ENCODE measurements at places on chromosomes 6 and 20.

- no peak for DNase-seq
Measured at GRCh38 chr6:108164543-108164814, 1.3 kb upstream of the NR2E1 start.

DNA sequence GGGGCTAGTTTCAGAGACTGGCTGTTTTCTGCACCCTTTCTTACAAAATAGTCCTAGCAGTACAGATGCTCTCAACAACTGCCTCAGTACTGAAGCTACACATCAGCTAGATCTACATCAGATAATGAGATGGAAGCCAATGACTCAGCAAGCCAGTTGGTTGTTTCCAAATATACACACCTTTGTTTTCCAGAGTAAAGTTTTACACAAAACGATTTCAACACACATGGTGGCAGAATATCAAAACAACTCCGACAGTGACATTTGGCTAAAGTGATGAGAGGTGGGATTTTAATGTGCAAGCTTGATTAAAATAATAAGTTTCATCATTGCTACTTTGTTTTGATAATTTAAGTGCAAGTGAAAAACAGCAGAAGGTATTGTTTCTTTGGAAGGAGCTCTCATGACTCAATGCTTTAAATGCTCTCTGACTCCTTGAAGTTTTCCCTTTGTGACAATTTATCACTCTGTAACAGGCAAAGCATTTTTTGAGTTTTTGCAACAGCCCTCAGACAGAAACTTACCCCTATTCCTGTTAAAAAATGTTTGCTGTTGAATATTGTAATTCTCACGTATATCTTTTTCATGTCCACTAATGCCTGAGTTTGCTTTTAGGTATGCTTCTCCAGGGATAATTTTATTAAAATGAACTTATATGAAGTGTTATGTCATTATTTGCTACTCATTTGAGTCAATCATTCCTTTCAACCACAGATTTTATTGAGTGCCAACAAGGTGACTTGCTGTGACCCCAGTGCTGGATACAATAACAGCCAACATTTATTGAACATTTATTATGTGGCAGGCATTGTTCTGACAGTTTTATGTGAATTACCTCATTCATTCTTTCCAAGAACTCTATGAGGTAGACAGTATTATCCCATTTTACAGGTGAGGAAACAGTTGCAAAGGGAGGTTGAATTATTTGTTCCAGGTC lies 882.0 kb downstream of the TFAP2A start:
- no peak for DNase-seq

DNA sequence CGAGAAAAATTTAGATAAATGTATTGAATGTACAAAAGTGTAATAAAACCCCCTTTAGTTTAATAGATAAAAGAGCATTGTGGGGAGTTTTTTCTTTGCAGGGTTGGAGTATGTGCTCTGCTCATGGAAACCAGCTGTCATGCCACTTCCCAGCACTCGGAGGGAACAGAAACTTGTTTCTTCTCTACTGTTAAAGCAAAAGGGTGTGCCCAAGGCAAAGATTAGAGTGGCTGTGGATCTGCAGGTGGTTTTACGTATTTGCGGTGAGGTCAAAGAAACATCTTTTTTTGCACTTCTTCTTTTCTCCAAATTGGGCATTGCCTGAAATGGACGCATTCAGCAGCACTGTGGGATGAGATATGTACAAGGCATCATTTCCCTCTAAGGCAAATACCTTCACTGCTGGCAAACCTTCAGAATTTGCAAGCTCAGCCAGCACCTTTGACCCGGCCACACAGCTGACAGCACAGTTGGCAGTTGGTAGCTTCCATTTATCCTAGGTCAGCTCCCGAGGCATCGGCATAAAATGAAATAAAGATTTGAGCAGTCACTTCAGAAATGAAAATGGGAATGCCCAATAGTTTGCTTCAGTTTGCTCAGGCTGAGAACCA lies 178.4 kb upstream of the EYA4 start:
- DNase-seq: no peak

GRCh38 chr6:19312241-19312978 lies 524.8 kb upstream of the ID4 start:
- DNase-seq: no peak

GRCh38 chr20:13255356-13255755 lies 34.3 kb downstream of the ISM1 start:
- no peak for DNase-seq

GRCh38 chr6:3687847-3688246 lies 63.7 kb downstream of the PXDC1 start:
- no peak for DNase-seq

- DNase-seq: no peak
Measured at GRCh38 chr6:156857573-156857972, 80.4 kb downstream of the ARID1B start.

- no peak for DNase-seq
Measured at GRCh38 chr6:3510178-3510577, 53.3 kb upstream of the SLC22A23 start.

GRCh38 chr20:32894711-32895355 lies 36.1 kb downstream of the EFCAB8 start:
- no peak for DNase-seq

DNA sequence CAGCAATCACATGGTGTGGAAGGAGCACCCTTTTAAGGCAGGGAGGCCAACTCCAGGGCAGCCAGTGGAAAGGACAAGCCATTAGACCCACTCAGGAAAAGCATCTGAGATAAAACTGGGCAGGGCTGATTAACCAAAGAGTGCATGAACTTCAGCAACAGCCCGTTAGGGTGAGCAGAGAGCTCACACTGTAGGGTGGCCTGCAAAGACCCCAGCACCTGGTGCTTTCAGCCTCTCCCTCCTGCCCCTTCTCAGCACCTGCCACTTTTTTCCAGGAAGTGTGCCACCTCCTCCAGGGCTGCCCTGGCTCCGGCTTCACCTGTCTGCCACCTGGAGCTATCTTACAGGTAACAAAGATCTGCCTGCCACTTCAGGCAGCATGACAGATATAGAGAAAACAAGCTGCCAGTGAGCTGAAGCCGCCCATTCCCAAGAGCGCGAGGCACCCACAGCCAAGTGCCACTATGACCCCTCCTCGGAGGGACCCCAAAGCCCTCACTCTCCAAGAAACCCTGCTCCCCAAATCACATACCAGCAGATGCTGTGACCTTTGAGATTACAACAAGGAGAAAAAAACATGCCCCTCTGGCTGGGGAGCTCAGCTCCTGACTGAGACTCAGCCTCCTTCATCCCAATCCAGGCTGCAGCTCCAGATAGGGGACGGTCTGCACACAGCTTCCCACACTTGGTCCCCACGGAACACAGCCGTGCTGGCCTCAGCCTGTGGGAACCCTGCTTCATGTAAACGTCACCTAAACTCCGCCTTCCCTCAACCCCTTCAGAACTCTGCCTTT lies 71.2 kb downstream of the ABHD12 start:
- no peak for DNase-seq

GRCh38 chr6:33018904-33019303 lies 9.5 kb upstream of the HLA-DOA start:
- peak; percentile 30 for DNase-seq

GRCh38 chr6:155830531-155830930 lies 374.9 kb upstream of the NOX3 start:
- no peak for DNase-seq

- no peak for DNase-seq
Measured at GRCh38 chr6:21731411-21732031, 138.0 kb downstream of the SOX4 start.

- no peak for DNase-seq
Measured at GRCh38 chr6:138477913-138478539, 21.3 kb downstream of the NHSL1 start.

- DNase-seq: peak; percentile 77
Measured at GRCh38 chr6:391559-392440, at the start of gene IRF4. IRF4 (plus strand) TSS chr6:391752; CDS start chr6:393153, 1,401 bp downstream.

DNA sequence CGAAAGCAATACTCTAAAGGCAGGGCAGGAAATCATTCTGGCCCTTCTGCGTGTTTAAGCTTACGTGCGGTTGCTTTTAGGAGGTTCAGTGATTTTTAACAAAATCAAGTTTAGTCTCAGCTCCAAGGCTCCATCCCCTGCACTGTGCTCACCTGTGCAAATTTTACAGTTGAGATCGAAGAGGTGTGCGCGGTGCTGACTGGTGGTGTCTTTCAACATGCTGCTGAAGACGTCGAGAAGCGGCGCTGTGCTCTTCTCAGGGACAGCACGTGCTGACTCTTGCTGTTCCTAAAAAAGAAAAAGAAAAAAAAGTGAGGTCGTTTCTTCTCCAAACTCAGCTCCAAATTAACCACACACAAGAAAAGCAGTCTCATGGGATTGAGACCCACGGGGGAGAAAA lies 32.0 kb downstream of the DIDO1 start:
- DNase-seq: no peak

DNA sequence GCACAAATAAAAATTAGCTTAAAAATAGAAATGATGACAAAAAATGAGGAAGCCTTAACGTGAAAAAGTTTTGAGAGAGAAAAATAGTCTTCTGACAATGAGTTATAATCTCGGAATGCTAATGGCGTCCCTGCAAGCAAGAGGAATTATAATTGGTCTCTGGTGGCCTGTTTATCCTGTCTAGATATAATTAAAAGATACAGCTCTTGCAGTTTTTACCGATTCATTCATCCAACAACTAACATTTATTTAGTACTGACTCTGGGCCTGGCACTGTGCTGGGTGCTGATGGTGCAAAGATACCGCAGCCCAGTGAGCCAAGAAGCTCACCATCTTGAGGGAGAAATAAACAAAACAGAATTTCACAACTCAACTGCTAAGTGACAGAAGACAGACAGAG lies 31.6 kb upstream of the ANKRD60 start:
- no peak for DNase-seq

GRCh38 chr20:25145131-25145530 lies 50.4 kb upstream of the ENTPD6 start:
- DNase-seq: no peak

DNA sequence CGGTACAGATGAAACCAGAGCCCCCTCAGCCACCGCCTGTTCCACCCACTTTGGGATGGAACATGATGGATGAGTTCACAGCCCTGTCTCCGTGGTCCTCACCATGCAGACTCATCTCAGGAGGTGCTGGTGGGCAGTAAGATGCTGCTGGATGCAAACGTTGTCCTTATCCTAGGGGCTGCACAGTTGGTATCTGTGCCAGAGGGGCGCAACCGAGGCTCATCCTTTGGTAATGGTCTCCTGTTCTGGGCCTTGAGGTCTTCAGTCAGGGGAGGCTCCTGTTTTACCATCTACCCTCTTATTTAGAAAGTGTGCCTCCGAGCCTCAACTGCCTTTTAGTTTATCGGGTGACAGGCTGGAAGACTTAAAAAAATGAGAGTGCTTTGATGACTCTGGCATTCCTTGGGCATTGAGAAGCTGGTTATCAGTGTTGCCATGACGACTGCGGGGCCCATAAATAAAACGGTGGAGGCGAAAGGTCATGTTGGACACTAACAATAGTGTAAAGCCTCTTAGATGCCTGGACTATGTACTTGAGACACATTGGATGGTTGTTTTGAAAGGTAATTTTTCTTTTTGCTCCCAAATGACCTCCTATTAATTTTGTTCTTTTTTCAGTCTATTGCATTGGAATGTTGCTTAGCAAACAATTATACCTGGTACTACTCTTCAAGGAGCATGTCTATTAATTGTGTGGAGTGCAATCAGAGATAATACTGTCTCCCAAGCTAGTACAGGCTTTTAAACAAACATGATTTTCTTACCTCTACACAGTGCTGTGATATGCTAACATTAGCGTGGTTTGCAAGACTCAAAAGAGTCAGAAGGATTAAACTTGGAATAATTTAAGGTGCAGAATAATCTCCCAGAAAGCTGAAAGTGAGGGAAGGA lies 74.2 kb upstream of the DSP start:
- DNase-seq: no peak

DNA sequence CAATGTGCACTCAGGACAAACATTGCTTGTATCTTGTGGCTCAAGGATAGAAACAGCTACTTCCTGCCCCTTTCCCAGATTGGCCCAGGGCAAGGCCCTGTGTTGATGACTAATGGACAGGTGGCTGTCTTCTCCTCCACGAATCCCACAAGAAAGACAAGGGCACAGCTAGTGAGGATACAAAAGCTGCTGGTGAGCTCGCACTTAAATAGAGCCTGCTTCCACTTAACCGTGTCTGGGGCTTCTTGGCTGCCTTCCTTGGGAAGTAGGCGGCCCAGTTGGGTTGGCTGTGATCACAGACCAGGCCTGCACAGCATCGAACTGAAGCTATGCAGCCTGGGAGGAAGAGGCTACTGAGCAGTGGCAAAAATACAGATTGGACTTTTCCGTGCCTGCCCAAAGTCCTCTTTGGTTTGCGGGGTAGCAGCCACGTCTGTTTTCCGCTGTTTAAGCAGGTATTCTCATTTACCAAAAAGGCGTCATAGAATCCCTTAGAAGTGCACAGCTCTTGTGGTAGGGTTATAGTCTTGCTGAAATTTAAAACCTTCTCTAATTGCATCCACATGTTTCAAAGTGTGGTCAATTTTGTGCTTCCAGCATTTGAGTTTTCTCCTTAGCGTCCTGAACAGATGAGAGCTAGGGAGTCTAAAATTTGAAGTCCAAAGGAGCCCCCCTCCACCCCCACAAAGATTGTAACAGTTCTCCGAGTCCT lies 23.0 kb upstream of the NAA20 start:
- no peak for DNase-seq

GRCh38 chr6:163730246-163731210 lies 316.0 kb downstream of the QKI start:
- no peak for DNase-seq

- no peak for DNase-seq
Measured at GRCh38 chr6:129096651-129097290, 213.8 kb downstream of the LAMA2 start.

GRCh38 chr6:141677598-141678211 lies 455.0 kb upstream of the GJE1 start:
- DNase-seq: no peak

DNA sequence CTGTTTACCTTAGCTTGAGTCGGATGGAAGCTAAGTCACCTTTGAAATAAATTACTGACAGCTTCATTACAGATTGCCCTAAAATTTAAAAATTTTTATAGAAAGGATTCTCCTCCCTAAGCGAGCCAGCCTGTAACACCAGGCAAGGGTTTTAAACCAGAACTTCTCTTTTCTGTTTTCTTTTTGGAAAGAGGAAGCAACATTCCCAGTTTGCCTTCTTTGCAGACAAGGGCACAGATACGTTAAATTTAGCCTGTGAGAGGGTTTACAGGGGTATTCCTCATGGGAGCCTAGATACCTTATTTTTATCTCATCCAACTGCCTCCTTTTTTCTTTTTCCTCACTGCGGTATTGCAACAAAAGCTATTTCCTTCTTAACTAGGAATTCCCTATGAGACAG lies 45.0 kb downstream of the GNAS start:
- DNase-seq: no peak

DNA sequence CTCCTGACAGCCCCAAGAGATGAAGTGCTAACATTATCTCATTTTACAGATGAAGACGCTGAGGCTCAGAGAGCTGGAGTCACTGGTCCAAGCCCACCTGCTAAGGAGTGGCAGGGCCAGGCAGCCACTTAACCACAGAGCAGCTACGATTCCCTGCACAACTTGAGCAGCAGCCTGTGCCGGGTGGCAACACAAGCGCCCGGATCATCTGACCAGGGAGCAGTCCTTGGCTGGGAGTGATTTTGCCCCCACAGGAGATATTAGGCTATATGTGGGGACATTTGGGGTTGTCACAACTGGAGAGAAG lies 93.2 kb upstream of the PTPN1 start:
- DNase-seq: no peak
